ENCODE measurements at places on chromosomes 7 and 10. TPM values are rescaled to one million over a fixed set of nuclear protein-coding genes. Genes with fewer than 3 reads are reported as not detected.

CLDN4 gene
- under 0.01 TPM for total RNA-seq

TMEM229A gene
- not detected for total RNA-seq

FRA10AC1 gene
- total RNA-seq, result 20.2 TPM

ASAH2 gene
- 0.27 TPM for total RNA-seq

FAM221A gene
- total RNA-seq, result 2.1 TPM

HABP2 gene
- not detected for total RNA-seq
